Non-pigmented ciliary epithelial cell (primary cell): ENCODE measurements at places on chromosomes 12 and 14.

DNA sequence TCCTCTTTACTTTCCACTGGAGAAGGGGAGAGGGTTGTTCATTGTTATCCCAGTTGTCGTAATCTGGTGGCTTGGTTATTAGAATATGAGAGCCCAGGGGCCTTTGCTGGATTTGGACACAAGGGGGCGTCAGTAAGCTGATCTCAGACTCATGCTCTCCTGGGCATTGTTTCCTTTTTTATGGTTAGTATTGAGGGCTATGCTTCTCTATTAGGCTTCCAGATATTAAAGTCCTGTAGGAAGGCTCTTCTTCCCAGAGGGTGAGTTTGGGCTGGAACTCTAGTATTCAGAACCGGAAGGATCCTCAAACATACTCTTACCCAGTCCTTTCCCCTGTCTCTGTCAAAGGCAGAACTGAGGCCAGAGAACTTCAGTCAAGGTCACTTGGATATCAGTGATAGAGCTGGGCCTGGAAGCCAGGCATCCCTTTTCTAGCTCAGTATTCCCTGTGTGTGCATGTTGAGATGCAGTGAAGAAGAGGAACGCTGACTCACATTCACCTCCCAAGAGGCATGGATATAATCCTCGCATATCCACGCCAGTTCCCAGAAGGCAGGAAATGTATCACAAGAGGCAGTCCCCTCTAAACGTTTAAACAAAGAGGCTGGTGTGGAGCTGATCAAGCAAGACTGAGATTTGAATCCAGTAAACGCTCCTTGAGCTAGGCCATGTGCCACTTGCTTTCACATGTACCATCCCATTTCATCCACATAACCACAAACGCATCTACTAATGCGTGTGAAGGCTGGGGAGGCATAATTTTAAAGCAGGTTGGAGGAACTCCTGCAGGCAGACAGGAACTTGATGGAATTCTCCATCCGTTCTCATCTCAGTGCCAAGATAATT is 41.6 kb downstream of the UBE3B start:
- DNase-seq, result peak; percentile 51

DNA sequence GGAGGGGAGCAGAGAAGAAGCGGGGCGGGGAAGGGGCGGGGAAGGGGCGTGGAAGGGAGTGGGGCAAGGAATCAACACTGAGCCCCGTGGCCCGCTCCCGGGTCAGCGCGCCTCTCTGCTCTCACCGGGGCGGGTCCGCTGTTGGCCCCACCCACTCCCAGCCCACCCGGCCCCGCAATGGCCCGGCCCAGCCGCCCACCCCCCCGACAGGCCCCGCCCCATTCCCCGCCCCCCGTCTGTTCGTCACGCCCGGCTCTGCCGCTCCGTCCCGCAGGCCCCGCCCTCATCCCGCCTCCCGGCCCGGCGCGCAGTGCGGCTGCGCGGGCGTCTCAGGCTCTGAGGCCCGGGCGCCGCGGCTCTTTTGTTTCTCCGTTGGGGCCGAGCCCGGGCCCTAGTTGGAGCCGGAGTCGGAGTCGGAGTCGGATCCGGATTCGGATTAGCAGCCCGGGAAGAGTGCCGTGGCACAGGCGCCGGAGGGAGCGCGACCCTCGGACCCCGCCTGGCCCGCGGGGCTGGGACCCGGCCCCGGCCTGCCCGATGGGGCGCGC is at the start of gene ULK1:
Gene ULK1, plus strand, starts transcription at position 310 of the 548 bp plus-strand sequence. CDS start 380 bp downstream, outside the sequence.
- DNase-seq, result no peak

DNA sequence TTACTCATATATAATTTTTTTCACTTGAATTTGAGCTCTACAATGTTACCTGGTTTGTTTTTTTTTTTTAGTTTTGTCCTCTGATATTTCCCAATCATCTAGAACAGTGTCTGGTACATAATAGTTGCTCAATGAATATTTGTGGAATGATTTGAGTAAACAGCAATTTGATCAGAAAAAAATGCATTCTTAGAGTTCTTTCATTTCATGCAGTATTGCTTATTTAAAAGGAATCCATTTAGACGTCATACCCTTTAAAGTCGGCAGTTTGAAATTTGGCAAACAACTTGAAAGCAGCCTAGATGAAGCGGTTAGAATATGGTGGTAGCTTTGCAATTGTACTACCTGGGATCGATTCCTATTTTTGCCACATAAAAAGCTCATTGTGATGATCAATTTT is 140.0 kb downstream of the PDE3A start:
- DNase-seq, result no peak

- no peak for DNase-seq
Observed at GRCh38 chr12:113942209-113942608, 23.9 kb downstream of the RBM19 start.

DNA sequence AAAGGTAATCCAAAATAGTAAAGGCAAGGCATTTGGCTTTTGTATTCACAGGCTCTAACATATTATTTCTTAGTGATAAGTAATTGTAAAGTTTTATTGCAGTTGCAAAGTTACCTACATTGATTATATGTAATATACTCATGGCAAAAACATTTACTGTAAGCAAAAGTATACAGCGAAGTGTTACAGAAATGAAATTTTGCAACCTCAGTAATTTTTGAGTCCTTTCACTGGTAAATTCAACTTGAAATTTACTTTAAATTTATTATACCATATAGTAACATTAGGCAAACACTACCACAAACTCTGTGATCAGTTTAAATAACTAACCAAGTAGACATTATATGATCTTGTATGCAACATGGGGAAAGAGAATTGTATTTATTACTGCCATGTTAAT is 89.0 kb downstream of the CDK17 start:
- DNase-seq, result no peak

GRCh38 chr12:53518381-53518780 is 11.1 kb upstream of the NPFF start:
- no peak for DNase-seq

GRCh38 chr12:32517966-32518365 is 118.6 kb downstream of the FGD4 start:
- DNase-seq, result no peak

GRCh38 chr14:50362764-50363713 is 33.6 kb downstream of the CDKL1 start:
- DNase-seq, result no peak

DNA sequence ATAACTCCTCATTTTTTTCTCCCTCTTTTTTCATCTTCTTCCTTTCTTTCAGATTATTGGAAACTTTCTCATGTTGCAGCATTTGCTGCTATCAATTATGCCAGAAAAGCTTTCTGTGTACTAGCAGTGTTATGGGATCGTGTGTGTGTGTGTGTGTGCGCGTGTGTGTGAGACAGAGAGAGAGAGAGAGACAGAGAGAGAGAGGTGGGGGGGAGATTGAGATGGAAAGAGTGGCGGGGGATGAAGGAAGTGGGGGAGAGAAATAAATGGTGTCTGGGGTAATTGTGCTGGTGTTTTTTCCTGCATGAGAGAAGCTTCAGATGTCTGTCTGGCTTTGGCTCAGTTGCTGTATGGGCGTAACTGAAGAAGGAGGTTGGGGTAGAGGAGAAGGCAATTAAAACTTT is 268.9 kb downstream of the RAD51B start:
- DNase-seq, result no peak

DNA sequence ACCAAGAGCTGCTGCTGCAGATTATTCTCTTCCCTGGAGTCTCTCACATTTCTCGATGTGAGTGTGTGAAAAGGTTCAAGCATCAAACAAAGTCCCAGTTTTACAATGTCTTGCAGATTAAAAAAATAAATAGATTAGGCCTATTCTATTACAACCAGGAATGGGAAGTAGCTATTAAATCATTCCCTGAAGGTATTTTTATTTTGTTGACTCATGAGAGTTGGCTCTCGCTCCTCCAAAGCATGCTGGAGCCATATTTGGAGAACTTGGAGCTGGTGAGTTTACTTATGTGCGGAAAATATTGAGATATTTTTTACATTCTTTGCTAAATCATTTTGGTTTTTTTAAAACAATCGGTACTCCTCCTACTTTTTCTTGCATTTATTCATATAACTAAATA is 572.3 kb downstream of the ETNK1 start:
- no peak for DNase-seq

DNA sequence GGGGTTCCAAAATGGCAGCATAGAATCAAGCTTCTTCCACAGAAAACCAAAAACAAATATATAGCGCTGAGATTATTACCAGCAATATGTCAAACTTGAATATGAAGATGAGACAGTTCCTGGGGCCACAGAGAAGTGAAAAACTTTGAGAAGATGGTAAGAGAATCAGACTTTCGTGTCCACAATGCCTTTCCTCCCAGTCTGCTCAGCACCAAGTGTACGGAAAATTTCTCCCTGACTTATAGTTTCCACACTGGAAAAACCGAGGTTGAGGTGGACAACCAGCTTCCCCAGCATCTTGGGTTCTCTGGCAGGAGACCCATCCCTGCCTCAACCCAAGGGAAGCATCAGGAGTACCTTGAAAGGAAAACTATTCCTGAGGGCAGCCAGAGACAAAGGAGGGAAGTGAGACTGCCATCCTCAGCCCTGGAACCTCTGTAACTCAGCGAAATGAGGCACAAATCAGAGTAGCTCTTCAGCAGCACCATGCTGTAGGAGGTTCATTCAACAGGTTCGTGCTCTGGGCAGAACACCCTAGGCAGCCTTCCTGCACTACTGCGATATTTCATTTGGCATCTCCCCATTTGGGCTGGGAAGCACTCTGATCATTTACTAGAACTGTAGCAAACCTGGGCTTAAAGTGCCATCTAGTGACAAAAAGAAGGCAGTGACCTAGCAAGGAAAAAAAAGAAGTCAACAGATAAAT is 52.4 kb upstream of the CAPRIN2 start:
- no peak for DNase-seq

- DNase-seq, result no peak
Observed at GRCh38 chr12:70948976-70949336, 28.4 kb upstream of the PTPRR start.

DNA sequence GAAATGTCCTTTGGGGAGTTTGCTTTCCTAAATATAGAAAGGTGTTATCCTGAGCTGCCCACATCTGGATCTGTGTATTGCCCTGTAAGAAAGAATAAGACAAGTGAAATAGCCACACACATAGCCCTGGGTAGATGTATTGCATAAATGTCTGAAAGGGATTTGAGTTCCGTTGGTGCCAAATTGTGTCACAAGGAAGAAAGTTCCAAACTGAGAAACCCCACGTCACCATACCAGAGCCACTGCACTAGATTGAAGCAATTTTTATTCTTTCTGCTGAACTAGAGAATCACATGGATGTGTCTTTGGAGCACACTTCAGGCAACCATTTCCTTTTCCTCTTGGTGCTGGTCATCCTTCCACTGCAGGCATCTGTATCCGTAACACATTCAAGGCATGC is 5.0 kb downstream of the RNASE9 start:
- DNase-seq, result no peak

DNA sequence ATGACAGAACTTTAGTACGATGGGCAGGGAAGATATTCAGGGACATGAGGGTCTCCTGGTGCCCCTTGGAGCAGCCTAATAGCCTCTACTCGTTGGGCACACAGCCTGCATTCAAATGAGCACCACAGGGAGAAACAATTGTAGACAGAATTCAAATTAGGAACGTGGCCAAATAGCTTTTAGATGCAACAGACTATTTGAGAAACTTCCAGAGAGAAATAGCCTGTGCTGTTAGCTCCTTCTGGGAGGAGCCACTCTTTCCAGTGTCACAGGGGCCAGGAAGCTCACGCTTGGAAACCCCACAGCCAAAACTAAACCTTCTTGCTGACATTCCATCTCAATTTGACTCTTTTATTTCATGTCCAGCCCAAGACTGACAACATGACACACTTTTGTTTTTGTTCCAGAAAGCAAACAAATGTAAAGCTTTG is 114.5 kb downstream of the RPAP3 start:
- DNase-seq, result no peak

DNA sequence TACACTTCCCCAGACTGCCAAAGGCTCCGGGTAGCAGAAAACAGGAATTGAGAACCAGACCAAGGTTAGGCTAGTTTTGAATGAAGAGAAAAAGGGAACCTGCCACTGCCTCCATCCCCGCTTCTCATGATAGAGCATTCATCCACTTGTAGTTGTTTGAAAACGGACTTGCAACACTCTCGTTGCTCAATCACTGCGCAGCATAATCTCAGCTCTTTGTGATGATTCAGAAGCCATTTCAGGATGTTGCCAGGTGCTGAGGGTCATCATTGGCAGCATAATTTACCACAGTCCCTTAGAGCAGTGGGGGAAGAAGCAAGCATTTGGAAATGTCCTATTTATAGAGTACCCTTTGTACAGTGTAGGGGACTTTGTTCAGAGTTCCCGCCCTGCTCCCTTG is 25.6 kb downstream of the KCNK13 start:
- DNase-seq, result no peak

- DNase-seq, result no peak
Observed at GRCh38 chr12:113512568-113512967, 40.9 kb upstream of the LHX5 start.

GRCh38 chr12:42180990-42181596 is 36.4 kb upstream of the GXYLT1 start:
- DNase-seq, result no peak

DNA sequence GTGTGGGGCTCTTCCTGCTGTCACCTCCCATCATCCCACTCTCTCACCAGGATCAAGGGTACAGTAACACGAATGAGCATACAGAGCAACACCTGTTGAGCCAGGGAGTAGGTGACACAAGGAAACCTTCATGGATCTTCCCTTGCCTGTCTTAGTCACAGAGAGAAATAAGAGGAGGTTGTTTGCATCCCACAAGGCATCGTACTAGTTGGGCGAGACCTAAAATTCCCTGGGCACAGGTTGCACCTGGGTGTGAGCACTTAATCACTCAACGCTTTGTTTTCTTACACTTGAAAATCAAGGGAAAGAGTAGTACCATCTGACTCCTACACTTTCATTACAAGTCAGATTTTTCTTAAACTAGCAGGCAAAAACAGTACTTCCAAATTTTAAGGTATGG is 16.6 kb downstream of the CIPC start:
- no peak for DNase-seq

- DNase-seq, result no peak
Observed at GRCh38 chr14:105335735-105336476, 21.4 kb downstream of the PACS2 start.

- DNase-seq, result no peak
Observed at GRCh38 chr14:104460791-104461651, 118.5 kb upstream of the C14orf180 start.

DNA sequence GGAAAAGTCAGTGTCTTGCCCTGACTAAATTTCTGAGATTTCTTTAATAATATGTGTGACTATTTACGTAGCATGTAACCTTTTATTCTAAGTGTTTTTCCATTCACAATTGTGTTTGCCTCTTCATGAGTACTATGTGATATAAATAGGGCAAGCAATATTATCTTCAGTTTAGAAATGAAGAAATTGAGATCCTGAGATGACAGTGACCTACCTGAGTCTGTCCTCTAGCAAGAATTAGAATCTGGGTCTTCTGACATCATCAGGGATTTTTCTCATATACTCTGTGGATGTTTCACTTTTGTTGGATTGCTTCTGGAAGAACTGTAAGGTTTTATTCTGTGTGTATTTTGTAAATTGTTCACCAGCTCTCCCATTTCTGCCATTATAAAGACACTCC is 35.0 kb downstream of the TMTC2 start:
- no peak for DNase-seq

GRCh38 chr12:78359520-78359919 is 505.1 kb upstream of the SYT1 start:
- DNase-seq, result no peak

GRCh38 chr14:59679872-59680271 is 103.3 kb upstream of the CCDC175 start:
- no peak for DNase-seq
